ENCODE measurements at places on chromosomes 5 and 9.

DNA sequence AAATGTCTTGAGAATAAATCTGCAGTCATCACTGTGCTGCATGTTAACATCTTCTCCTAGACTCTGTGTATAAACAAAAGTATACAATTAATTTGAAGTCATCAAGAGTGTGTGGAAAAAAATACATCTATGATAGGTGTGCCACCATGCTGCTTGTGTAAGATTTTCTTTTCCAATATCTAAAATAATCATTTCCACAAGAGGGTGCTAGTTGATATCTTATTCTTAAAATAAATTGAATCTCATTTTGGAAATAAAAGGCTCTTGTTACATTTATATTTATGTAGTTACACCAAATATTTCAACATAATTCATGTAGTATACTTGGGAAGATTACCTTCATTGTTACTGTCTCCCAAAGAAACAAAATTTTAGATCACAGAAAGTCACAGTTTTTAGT lies 14.1 kb upstream of the MOCS2 start:
- no peak for DNase-seq

DNA sequence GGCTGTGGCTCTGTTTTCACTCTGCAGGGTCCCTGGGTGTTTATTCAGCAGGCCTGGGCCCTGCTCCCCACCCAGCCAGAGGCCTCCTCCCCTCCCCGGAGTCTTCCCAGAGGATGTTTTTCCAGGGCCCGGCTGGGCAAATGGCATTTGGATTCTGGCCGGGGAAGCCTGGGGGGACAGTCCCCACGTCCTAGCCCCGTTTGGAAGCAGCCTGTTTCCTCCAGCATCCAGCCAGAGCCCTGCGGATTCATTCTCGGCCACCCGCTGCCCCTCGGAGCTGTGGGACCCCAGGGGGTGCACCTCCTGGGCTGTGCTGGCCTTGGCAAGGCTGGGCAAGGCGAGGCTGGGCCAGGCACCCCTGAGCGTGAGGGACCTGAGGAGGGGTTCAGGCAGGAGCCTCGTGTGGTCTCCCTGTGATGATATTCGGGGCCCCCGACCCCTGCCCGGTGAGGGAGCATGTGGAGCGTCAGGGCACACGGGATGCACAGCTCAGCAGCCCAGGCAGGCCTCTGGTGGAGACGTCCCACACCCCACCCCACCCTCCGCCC lies 48.8 kb upstream of the EGFL7 start:
- no peak for DNase-seq

DNA sequence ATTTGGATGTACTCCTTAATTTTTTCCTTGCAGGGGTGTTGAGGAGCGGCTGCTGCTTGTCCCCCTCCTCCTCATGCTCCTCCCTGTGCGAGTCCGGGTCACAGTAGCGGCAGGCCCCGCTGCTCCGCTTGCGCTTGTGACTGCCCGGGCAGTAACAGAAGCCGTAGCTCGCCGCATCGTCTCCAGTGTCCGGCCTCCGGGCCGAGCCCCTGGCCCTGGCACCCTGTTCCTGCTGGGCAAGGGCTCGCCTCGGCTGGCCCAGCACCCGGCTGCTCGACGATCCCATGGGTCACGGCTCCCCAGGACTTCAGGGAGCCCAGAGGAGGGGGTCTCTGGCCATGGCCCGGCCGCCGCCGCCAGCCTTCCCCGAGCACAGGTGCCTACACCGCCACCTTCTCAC lies at the start of gene GMCL2:
Gene GMCL2, minus strand, starts transcription at position 358 of the 400 bp plus-strand sequence. Its CDS starts 72 bp downstream, at position 286.
- DNase-seq: no peak

- no peak for DNase-seq
Measured at GRCh38 chr5:165525271-165525670, 2019.9 kb downstream of the MAT2B start.

GRCh38 chr5:172901788-172902496 lies 57.3 kb upstream of the RPL26L1 start:
- DNase-seq: no peak

DNA sequence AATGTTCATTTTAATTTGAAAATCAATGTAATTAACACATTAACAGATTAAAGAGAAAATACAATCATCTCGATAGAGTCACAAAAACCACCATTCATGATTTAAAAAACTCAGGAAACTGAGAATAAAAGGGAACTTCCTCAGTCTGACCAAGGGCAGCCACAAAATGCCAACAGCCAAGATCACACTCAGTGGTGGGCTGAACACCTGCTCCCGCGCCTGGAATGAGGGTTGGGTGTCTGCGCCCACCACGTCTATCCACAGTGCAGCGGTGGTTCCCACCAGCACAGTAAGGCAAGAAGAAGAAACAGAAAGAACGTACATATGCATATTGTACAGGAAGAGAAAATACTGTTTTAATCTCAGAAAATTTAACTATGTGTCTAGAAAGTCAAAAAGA lies 11.7 kb upstream of the NSMF start:
- DNase-seq: no peak

DNA sequence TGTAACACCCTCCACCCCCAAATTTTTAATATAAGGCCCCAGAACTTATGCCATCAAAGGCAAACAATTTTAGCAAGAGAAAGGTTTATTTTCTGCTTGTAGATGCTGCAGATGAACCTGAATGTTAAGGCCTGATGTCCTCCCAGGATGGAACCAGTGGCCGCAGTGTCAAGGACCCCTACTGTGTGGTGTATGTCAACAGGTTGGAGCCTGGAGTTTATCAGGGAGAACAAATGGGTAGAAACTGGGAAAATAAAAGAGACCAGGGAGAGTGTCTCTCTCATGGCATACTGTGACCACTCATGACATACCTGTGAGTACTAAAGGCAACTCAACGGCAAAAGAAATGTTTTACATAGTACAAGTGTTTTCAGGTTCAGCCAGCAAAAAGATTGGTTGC lies 34.5 kb upstream of the LMNB1 start:
- DNase-seq: no peak

- no peak for DNase-seq
Measured at GRCh38 chr5:66039296-66039695, 104.8 kb upstream of the SREK1 start.

- DNase-seq: no peak
Measured at GRCh38 chr5:143921525-143922311, 109.8 kb downstream of the HMHB1 start.

- no peak for DNase-seq
Measured at GRCh38 chr5:138650196-138650595, 75.0 kb upstream of the HSPA9 start.

DNA sequence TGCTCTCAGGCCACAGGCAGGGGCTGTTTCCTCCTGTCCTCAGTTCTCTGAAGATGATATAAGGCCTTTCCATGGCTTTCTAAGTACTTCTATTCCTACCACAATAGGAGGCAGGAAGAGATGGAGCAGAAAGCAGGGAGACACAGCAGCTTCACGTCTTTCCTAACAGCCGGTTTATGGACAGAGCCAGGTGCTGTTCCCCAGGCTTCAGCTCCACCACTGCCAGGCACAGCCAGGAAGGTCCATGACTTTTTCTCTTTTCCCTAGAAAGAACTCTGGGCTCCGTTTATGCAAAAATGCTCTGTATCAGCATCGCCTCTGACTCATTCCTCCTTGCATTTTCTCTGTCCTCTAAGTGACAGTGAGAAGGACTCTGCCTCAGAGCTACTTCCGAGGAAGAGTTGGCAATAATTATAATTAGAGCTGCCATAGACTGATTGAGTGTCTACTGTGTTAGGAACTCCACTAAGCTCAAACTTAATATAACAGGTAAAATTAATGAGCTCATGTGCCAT lies 478.5 kb downstream of the RASEF start:
- no peak for DNase-seq

- no peak for DNase-seq
Measured at GRCh38 chr5:157306692-157307471, 41.0 kb downstream of the CYFIP2 start.

GRCh38 chr5:140349244-140349643 lies 2.8 kb upstream of the HBEGF start:
- DNase-seq: no peak

DNA sequence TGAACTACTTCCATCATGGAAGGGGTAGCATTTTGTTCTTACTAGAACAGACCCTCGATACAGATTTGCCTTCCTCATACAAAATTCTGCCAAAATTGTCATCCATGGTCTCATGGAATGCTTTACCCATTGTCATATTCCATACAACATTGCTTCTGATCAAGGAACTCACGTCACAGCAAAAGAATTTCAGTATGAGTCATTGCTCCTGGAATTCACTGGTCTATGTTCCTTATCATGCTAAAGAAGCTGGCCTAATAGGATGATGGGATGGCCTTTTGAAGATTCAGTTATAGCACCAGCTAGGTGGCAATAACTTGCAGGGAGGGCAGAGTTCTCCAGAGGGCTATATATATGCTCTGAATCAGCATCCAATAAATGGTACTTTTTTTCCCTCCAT lies 18.2 kb upstream of the FNIP1 start:
- DNase-seq: no peak

- DNase-seq: no peak
Measured at GRCh38 chr9:124392254-124392870, 22.9 kb downstream of the PSMB7 start.

- DNase-seq: no peak
Measured at GRCh38 chr9:33202018-33202417, 34.9 kb upstream of the B4GALT1 start.

DNA sequence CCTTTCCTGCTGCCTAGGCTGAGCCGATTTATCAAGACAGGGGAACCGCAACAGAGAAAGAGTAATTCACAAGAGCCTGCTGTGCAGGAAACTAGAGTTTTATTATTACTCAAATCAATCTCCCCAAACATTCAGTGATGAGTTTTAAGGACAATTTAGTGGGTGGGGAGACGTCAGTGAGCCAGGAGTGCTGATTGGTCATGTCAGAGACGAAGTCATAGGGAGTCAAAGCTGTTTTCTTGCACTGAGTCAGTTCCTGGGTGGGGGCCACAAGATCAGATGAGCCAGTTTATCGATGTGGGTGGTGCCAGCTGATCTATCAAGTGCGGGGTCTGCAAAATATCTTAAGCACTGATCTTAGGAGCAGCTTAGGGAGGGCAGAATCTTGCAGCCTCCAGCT lies 19.0 kb downstream of the SNX24 start:
- DNase-seq: no peak

DNA sequence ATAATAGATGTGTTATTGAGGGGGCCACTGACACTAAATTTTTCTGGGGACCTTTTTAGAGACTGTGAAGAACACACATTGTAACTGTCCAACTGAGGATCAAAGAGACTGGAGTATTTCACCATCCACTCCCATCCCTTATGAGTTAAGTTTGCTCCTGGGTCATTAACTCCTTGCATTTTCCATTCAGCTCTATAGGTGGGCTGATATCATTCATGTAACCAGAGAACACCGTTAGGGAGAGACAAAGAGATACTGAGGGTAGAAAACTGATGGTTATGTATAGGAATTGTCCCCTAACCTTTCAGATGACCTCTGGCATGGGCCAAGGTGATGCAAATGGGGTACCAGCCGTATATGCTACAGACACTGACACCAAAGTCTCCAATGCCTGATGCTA lies 142.4 kb upstream of the TLR4 start:
- DNase-seq: no peak

DNA sequence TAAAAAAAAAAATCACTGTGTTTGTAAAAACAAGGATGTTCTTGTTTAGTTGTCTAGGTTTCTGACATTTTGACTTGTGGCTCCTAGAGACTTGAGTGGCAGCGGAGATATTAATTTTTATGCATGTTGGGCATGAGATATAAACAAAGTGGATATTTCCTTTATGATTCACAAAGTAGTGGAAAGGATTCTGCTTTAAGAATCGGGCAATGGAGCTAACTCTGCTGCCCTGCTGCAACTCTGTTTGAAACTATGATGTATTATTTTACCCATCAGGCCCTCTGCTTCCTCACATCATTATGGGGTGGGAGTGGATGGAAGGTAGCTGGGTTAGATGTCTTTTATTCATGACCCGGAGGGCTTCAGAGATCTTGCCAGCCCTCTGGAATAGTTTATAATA lies 94.1 kb upstream of the CD180 start:
- no peak for DNase-seq

DNA sequence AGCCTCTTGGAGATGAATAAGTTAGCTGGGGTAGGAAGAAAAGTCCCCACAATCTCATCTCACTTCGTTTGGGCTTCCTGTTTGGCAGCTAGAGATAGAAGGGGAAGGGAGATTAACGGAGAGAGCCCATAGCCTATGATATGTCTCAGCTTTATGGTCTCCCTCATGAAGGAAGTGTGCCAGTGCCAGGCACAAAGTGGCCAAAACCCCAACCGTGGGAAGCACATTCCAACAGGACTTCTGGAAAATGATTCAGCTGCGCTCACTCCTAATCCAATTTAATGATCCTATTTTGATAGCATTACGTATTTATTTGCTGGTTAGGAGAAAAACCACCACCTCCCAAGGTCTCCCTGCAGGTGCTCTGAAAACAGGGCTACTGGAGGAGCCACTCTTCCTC lies 303.1 kb upstream of the CLINT1 start:
- no peak for DNase-seq

GRCh38 chr9:113985968-113986585 lies 92.0 kb downstream of the AMBP start:
- DNase-seq: no peak

DNA sequence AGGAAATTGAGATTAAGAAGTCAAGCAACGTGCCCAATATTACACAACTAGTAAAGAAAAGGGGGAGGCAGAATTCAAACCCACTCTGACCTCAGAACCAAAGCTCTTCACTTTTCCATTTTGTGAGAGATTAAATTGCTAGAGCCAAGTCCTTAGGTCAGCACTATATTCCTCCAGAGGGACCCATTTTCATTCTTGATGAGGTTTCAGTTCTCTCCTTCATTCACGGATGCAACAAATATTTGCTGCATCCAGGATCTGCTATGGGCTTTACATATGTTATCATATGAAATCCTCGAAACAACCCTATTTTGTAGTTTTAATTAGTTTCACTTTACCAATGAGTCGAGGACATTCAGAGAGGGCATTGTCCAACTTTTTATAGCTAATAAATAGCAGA lies 239.2 kb downstream of the EFNA5 start:
- DNase-seq: no peak

DNA sequence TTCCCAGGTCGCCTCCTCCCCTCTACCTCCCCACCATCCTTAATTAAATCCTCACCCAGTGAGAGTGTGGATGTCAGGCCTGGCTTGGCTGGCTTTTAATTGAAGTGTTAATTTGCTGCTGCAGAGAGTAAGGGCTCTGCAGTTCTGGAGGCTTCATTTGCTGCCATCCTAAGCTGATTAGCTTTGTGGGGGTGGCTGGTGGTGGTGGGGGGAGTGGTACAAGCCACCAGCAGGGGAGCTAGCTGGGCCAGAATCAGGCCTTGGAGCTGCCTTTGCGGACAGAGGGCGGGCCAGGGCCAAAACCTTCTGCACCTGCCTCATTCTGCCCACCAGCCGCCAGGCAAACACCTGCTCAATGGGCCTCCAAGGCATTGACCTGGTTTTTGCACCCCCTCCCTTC lies 26.8 kb upstream of the TIFAB start:
- DNase-seq: no peak

GRCh38 chr5:64592730-64593341 lies 87.0 kb downstream of the RGS7BP start:
- DNase-seq: no peak

DNA sequence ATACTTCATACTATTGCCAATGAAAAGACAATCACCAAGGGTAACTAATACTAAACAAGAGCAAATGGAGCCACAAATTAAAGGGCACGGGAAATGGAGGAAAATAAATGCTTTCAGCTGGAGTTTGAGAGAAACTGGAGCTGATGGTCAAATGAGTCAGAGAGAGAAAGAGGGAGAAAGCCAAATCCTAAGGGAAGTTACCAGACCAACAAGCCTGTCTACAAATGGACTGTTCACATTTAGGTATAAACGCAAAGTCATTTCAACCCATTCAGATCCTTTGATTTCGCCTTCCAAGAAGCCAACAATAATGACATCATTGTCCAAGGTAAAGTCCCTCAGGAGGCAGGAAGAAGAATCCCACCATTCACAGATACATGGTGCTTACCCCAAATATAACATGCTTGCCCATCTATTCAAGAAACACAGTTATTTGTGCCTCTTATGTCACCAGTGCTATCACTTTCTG lies 351.8 kb downstream of the RAB3C start:
- DNase-seq: no peak

Data from activated CD4-positive, alpha-beta T cell treated with anti-CD3 and anti-CD28 coated beads, Interleukin-2, amount 50 U/mL, for 4 hours (primary cell).